ENCODE measurements at places on chromosomes 7 and 10.

DNA sequence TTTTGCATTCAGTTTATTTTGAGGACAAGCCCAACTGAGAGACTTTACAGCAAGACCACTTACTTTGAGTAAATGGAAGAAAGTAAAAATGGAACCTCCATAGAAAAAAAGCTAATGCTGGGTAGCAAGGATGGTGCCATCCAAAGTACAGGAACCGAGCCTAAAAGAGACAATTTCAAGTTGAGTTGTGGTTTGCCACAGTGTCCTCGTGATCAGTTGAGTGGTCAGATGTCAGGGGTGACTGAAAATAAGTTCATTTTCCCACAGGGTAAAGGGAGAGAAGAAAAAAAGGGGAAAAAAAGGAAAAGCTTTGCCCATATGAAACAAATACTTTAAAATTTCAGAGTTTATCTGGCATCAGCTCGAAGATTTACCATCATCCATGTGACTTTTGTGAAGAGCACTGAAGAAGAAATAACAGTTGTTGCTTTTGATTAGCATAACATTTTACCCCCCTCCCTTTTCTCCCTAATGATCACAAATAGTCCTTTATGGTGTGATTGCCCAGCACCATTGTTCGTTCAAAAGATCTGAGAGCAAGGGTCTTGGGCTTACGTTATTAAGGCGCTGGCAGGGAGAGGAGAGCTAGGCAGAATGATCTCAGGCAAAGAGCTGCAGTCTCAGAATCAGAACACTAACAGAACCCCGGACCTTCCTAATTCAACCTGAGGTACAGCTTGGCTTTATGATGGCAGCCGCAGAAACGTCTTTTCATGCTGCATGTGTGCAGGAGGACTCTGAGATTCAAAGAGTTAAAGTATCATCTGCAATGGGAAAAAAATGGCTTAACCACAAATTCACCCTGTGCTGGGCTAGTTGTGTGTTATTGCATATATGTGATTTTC, 338.1 kb downstream of the RNLS start:
- DNase-seq, result no peak

DNA sequence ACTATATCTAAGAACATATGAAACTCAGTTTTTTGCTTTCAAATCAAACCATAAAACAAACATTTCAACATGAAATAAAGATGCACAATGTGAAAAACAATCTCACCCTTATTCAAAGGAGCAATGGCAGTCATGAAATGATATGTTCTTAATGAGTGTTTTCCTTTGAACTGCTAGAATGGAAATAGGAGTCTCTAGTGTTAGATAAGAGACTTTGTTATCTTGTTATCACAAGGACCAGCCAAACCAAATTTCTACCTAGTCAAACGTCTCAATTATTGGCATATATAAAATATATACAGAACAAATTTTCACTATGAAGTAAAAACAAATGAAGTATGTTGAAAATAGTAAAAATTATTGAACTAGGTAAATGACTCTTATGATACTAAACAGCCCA, 1.2 kb downstream of the VPS41 start:
- DNase-seq, result no peak

- DNase-seq, result no peak
These were observed 262.8 kb upstream of the KLF14 start for GRCh38 chr7:130996833-130997231.

- no peak for DNase-seq
These were observed 115.3 kb downstream of the NKX6-2 start for GRCh38 chr10:132670546-132671227.

DNA sequence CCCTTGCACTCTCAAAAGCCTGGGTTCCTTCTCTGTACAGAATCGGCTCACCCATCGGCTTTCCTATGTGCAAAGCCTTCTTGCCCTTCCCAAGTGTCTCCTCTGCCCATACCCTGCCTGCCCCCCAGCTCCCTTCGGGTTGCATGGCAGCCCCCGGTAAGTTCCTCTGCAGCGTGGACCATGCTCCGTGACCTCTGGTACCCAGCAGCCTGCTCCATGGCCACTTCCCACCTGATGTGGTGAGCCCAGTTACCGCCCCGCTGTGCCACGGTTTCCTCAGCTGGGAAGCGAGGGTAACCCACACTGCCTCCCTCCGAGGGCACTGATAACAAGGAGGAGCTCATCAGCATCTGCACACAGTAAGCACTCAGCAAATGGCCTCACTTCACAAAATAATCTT, 106.8 kb upstream of the DDC start:
- DNase-seq, result no peak

DNA sequence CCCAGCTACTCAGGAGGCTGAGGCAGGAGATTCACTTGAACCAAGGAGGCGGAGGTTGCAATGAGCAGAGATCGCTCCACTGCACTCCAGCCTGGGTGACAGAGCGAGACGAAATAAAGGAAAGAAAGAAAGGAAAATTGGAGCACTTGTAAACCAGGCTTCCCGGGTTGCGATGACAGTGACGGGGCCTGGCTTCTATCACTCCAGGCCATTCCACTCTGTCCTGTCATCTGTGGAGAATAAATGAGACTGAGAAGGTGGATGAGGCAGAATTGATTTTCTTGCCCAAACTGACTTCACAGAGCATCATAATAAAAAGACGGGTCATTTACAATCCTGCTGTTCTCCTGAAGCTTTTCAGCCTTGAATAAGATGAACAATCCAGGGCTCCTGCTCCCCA, 12.1 kb upstream of the KPNA7 start:
- DNase-seq, result no peak

- DNase-seq, result no peak
These were observed 210.1 kb upstream of the STK17A start for GRCh38 chr7:43372676-43373355.

DNA sequence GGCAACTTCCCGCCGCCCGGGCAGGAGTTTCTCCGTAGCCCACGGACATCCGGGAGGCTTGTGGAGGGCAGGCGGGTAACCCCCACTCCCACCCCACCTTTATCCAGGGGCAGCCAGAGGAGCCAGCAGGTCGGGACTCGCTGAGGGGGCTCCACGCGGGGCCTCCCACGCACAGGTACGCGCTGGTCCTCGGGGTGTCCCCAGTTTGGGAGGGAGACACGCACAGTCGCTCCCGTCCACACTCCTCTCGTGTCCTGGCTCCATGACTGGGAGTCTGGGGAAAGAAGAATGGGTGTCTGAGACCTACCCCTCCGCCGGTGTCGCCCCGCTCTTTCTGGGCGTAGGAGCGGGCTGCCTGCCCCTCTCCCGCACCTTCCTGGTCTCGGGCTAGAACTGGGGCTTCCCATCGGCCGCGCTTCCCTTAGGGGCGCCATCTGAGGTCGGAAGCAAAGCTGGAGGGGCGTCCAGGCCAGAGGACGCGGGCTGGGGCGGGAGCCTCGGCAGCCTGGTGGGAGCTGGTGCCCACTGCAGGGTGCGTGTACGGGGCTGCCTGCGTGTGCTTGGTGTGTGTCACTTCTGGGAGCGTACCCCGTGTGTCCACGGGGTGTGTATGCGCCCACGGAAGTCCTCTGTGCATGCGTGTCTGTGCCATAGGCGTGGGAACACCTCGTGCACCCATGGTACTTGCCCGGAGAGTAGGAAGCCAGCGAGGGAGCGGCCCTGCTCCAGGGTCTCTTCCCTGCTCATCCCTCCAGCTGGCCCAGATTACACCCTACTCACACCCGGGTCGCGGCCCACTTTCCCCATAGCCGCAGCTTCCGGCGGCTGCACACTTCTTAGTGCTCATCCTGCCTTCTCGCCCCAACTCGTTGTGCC, 73.0 kb upstream of the LEP start:
- DNase-seq, result no peak

DNA sequence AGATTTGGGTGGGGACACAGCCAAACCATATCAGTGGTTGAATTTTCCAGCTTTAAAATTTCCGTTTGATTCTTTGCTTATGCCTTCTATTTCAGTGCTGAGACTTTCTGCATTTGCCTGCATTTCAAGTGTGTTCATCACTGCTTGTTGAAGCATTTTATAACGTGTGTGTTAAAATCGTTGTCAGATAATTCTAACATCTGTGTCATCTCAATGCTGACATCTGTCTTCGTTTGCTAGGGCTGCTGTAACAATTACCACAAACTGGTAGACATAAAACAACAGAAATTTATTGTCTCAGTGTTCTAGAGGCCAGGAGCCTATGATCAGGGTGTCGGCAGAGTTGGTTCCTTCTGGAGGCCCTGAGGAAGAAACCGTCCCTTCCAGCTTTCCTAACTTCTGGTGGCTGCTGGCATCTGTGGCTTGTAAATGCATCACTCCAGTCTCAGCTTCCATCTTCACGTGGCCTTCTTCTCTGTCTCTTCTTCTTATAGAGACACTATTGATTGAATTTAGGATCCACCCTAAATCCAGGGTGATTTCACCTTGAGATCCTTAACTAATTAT, 71.1 kb upstream of the SDK1 start:
- no peak for DNase-seq

DNA sequence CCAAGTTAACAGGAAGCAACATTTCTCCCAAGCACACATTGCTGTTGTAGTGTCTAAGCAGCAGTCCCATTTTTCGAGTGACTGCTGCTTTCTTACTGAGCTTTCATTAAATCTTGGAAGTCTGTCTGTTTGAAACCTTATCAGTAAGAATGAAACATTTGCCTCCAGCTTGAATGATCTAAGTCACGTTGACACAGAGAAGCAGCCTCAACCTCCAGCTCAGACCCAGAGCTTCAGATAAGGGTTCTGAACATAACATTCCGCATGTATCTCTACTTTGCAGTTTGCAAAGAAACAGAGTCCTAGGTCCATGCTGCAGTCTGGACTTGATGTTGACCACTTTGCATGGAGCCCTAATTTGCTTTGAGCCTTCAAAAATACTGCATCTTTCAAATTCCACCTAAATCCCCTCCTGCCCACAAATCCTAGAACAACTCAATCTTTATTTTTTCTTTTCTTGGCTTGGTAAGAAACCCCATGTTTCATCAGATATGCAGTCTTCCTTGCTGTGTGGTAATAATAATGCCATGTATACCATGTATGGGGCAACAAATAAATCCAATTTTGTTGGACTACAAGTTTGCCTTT, 698.7 kb upstream of the IGFBP3 start:
- DNase-seq, result no peak

GRCh38 chr10:16698461-16698860, 118.8 kb downstream of the RSU1 start:
- no peak for DNase-seq

GRCh38 chr10:88879534-88880281, at the start of gene STAMBPL1:
TSS of gene STAMBPL1 (plus strand) at chr10:88880245. CDS start at chr10:88901709, 21,464 bp downstream.
- no peak for DNase-seq

GRCh38 chr10:48769706-48770435, 85.2 kb downstream of the WDFY4 start:
- no peak for DNase-seq

DNA sequence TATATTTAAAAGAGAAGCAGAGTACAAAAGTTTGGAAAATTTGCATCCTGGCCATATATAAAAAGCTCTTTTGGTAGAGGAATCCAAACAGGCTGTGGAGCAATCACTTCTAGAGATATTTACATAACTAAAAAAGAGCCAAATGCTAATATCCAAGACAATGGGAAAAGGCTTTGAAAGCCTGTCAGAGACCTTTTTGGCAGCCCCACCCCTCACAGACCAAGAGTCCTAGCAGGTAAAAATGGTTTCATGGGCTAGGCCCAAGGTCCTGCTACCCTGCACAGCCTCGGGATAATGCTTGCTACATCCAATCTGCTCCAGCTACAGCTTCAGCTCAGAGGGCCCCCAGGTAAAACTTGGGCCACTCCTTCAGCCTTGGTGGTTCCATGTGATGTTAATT, 430.2 kb upstream of the KCND2 start:
- no peak for DNase-seq

DNA sequence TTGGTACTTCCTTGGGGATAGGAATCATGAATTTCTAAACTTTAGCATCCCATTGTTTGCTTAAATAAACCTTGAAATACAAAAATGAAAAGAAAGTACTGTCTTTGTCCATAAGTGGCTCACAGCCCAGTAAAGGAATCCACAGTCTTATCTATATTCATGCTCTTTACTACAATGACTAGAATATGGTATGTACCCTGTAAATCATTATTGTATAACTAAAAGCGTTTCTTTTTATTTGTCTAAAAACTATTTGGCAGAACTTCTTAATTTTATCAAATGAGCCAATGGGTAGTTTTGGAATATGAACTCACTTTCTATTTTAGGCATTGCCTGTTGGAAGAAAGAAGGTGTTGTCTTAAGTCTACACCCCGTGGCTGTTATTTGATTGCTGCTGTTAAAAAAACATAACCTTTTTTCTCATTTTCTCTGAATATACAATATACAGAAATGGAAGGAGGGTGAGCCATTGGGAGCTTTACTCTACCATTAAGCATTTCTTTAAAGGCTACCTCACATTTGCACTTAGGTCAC, 12.4 kb upstream of the STRIP2 start:
- DNase-seq, result no peak

DNA sequence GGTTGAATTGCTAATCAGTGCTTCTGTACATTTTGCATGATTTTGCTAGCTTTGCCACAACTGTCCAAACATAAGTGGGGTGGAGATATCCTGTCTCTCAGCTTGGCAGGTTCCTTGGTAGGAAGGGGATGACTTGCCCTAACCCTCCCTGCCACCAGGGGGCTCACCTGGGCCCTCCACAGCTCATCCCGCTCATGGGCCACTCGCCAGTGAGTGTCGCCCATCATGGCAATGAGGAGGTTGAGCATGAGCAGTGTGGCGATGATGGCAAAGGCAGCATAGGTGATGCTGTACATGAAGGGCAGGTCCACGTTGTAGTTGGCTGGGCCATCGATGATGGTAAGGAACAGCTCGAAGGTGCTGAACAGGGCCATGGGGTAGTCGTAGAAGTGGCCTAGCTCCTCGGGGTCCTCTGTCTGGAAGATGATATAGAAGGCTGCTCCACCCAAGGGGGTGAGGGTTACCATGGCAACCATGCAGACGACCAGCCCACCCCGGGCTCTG, 12.2 kb downstream of the TRPV6 start:
- DNase-seq, result no peak

GRCh38 chr7:112986256-112987031, 100.2 kb downstream of the GPR85 start:
- DNase-seq, result no peak

DNA sequence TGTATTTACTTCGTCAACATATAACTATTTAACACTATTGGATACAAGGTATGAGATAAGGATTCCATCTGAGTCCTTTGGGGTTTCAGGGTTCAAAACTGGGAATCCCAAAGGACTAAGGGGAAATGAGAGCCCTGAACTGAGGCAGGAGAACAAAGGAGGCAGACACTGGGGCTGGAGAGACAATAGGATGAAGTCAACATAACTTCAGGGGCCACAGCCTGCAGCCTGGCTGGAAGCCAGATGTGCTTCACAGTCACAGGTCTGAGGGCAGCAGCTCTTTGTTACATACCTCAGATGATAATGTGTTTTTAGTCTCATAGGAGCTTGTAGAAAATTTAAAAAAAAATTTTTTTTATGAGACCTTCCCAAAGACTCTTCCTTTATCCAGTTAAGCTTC, 73.3 kb downstream of the NRF1 start:
- DNase-seq, result no peak

DNA sequence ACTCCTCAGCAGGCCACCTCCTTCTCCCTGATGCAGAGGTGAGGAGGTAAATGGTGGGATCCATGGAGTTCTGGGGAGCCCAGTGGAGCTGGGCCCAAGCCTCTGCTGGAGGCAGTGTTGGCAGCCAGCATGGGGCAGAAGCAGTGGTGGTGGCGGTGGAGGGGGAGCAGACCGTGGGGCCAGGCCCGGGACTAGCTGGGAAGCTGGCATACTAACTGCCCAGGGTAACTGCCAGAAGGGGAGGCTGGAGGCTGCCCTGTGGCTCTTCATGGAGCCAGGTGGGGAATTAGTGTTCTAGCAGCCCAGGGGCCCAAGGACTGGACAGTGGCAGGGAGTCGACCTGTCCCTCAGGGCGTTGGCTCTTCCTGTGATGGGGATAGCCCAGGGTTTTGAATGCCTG, 16.1 kb upstream of the SMARCD3 start:
- no peak for DNase-seq
